MM.1S (cell line): ENCODE measurements at places on chromosomes 6 and 20.

DNA sequence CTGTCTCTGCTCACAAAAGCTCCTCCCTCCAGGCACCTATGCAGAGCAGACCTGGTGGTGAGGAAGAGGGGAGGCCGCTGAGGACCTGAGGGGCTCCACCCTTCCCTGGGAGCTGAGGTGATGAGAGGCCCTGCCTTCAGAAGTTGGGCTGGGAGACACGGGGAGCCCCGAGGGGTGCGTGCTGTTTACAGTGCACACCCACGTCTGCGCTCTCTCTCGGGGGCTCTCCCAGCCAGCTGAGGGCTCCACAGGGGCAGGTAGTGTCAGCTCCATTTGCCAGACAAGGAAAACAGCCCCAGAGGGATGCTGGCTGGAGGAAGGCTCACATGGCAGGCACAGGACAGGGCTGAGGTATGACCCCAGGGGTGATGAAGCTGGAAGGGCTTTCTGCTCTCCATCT is 13.5 kb upstream of the NOL4L start:
- H3K4me3 ChIP-seq, result no peak overlapping the region
- H3K4me1 ChIP-seq, result peaks cover 10% of the 10 kb centered on the region
- no peaks in the 10 kb centered on the region for H3K27me3 ChIP-seq
- no peak overlapping the region for H3K27ac ChIP-seq
- DNase-seq, result no peak

DNA sequence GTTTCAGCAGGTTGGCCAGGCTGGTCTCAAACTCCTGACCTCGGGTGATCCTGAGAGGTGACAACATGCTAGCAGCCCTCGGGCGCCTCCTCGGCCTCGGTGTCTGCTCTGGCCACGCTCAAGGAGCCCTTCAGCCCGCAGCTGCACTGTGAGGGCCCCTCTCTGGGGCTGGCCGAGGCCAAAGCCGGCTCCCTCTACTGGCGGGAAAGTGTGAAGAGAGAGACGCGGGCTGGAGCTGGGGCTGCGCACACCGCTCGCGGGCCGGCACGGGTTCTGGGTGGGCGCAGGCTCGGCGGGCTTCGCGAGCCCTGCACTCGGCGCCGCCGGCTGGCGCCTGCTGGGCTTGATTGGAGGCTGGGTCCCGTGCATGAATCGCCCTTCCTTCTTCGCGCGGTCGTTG is 80.8 kb upstream of the RBM24 start:
- H3K27ac ChIP-seq, result no peak overlapping the region
- no peaks in the 10 kb centered on the region for H3K27me3 ChIP-seq
- H3K4me1 ChIP-seq, result no peaks in the 10 kb centered on the region
- DNase-seq, result no peak

DNA sequence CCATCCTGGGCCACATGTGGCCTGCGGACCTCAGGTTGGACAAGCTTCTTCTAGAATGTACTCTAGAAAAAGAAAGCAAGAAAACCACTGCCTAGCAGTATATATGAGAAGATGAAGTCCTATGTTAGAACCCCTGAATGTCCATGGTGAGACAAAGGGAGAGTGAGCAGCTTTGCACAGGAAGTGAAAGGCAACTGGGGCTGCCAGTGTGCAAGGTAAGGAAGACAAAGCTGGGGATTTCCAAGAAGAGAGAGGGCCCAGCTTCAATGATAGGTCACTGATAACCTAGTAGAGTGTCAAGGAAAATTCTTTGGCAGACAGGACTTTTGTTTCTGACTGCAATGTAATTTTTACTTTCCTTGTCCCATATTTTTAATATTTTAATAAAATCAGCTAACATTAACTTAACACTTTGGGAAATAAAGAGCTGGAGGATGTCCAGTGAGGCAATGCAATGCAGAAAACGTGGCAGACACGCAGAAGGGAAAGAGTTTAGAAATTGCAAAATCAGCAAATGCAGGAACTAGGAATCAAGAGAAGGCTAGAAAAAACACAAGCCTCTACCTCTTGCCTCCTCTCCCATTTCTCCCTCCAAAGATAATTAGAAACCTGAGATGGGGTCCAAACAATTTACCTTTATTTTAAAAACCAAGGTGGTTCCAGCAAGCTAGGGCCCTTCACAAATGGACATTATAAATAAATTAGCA is 47.4 kb downstream of the CYP39A1 start:
- peaks cover 14% of the 10 kb centered on the region for H3K4me1 ChIP-seq
- DNase-seq, result peak; percentile 84

DNA sequence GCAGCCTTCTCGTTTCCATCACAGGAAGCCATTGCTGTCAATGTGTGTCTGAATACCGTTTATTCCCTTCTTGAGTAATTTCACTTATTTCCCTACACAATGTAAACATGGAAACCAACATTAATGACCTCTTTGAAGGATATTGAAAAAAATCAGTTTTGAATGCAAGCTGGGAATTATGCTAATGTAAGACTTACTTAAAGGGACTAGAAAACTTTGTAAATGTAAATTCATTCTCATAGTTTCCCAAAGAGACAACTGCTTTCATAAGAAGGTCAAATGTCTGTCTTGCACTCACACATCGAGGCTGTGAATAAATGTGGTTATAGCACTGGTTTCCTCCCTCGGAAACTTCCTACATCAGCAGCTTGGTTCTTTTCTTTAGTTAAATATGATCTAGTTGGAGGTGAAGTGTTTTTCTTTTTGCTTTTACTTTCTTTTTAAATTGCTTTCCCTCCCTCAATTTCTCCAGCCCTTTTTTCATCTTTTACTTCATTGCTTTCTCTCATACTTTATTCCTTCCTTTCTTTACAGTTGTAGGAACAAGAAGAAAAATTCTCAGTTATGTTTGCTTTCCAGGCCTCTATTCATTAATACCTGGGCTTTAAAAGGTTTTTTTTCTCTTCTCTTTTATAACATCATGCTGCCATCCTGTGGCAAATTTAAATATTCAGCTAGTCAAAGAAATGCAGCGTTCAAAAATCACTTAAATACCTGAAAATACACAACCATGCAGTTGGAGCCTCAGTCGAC is 108.3 kb downstream of the TNFAIP3 start:
- H3K36me3 ChIP-seq, result no peaks in the 10 kb centered on the region

GRCh38 chr6:105941621-105942412 is 144.3 kb upstream of the PRDM1 start:
- H3K4me3 ChIP-seq, result no peak overlapping the region
- no peak for DNase-seq
- no peaks in the 10 kb centered on the region for H3K36me3 ChIP-seq
- no peaks in the 10 kb centered on the region for H3K27me3 ChIP-seq
- H3K27ac ChIP-seq, result no peak overlapping the region

DNA sequence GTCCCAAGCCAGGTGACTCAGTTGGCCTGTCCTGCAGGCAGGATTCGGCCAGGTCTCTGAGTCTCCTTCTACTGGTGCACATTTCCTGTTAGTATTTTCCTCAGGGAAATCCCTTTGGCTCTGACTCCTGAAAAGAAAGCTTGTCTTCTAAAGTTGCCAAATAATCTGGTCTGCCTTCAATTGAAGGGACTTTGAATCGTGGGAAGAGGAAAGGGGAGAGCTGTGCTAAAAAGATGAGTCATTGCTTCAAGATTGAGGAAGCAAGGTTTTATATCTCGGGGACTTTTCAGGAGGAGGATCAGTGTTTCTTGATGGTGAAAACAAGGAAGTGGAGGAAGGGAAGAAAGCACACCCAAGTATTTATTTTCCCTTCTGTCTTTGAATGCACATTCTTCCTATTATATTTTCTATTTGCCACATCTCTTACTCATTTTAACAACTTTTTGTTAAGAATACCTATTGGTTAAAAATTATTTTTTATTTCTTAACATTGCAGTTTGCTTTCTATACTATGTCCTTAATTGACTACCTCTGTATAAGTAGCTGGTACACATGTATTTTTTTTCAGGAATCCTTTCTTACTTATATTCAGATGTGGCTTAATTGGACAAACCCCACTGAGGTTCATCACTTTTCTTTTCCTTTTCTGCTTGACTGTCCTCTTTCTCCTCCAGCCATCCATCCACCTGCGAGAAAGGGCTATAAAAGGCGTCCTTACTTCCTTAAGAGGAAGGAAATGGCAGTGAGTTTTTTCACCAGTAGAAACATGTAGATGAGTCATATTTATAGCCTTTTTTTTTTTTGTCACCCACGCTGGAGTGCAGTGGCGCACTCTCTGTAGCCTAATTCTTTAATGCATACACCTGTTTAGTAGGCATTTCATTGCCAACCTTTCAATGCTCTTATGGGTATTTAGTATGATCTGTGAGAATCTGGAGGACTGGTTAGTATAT is 15.0 kb upstream of the IFNGR1 start:
- no peak overlapping the region for H3K27ac ChIP-seq
- H3K4me3 ChIP-seq, result no peak overlapping the region
- H3K27me3 ChIP-seq, result peaks cover 28% of the 10 kb centered on the region
- peak; percentile 36 for DNase-seq
- H3K36me3 ChIP-seq, result no peaks in the 10 kb centered on the region
- peaks cover 16% of the 10 kb centered on the region; the same call in 1 of the 2 replicates for H3K4me1 ChIP-seq

DNA sequence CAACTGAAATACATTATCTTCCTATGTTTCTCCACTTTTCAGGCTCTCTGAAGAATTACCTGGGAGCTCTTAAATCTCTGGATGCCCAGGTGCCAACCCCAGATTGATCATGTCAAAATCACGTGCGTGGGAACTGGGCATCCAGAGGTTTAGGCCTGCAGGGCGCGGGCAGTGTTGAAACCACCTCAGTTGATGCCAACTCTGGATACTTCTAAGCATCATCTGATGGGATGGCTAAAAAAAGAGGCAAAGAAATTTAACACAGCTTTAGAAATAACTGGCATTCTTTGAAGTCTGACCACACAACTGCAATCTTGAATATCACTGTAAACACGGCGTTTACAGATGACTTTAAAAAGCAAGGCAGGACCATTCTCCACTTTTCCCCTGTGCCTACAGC is 41.9 kb downstream of the PTGIS start:
- no peaks in the 10 kb centered on the region for H3K36me3 ChIP-seq
- no peaks in the 10 kb centered on the region for H3K27me3 ChIP-seq
- H3K4me3 ChIP-seq, result no peak overlapping the region

GRCh38 chr6:105015482-105015881 is 58.6 kb downstream of the LIN28B start:
- no peak for DNase-seq
- no peaks in the 10 kb centered on the region for H3K27me3 ChIP-seq

DNA sequence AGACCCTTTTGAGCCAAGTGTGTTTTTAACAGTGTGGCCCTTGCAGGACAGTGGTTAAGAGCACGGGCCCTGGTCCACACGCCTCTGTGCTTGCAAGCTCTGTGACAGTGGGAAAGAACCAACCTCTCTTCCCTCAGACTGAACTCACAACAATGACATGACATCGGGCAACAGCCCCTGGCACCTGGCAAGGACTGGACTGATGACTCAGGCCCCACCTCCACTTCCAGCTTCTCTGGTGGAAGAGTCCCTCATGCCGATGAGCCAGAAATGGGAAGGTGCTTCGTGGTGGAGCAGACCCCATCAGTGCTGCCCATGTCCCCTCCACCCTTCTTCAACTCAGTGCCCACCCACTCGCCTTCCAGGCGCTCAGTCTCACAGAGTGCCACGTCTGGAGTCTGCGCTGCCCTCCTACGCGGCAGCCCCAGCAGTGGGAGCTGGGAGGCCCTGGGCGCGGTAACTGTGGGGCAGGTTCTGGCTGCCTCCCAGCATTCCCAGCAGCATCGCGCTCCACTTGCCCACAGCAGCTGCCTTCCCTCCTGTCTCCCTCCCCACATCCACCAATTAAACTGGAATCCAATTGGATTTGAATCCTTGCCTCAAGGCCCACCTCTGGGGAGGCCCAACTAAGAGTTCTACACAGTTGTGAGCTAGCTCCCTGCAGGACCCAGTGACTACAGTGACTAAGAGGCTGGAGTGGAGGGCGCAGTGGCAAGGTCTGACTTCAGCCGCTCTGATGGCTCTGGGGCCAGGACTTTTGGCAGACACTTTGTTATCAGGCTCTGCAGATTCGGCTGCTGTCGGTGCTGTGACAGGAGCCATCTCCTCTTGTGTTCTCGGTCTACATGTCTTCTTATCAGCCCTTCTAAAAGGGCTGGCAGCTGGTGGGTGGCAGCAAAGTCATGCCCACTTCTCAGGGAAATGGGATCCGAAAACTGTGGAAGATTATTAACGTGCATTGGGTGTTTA is 156.8 kb upstream of the MLN start:
- H3K4me1 ChIP-seq, result no peaks in the 10 kb centered on the region
- no peaks in the 10 kb centered on the region for H3K36me3 ChIP-seq
- no peak overlapping the region for H3K27ac ChIP-seq
- no peak for DNase-seq
- H3K27me3 ChIP-seq, result peaks cover 49% of the 10 kb centered on the region

DNA sequence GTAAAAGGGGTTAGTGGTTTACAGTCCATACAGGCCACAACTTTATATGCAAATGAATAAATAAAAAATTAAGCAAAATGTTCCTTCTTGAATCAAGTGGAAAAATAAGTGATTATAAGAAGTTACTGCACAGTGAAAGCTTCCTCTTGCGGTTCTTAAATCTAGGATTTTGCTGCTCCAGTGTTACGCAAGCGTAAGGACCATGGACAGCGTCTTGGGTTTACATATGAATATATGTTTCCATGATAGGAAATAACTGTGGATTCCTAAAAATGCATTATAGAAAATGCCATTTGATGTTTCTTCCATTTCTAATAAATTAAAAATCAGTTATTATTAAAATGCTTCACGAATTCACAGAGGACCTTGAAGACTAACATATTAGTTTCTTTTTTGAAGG is 176.6 kb upstream of the POU3F2 start:
- no peak overlapping the region for H3K27ac ChIP-seq
- no peaks in the 10 kb centered on the region for H3K36me3 ChIP-seq
- no peak overlapping the region for H3K4me3 ChIP-seq
- peak; percentile 38 for DNase-seq

DNA sequence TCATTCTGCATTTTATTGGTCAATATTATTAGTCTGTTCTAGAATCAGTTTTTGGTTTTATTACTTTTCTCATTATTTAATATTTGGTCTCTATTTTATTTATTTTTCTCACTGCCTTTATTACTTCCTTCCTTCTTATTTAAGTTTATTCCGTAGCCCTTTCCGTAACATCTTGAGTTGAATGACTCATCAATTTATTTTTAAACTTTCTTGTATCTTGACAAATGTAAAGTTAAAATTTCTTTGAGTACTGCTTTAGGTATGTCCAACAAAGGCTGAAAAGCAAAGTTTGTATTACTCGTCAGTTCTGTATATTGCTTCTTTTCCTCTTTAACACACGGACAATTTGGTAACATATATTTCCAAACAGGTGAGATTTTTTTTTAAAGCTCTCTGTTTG is 192.0 kb downstream of the CD109 start:
- no peaks in the 10 kb centered on the region for H3K4me1 ChIP-seq
- no peaks in the 10 kb centered on the region for H3K36me3 ChIP-seq
- no peak overlapping the region for H3K27ac ChIP-seq
- no peak for DNase-seq
